ENCODE measurements at places on chromosomes 16 and 17.

DNA sequence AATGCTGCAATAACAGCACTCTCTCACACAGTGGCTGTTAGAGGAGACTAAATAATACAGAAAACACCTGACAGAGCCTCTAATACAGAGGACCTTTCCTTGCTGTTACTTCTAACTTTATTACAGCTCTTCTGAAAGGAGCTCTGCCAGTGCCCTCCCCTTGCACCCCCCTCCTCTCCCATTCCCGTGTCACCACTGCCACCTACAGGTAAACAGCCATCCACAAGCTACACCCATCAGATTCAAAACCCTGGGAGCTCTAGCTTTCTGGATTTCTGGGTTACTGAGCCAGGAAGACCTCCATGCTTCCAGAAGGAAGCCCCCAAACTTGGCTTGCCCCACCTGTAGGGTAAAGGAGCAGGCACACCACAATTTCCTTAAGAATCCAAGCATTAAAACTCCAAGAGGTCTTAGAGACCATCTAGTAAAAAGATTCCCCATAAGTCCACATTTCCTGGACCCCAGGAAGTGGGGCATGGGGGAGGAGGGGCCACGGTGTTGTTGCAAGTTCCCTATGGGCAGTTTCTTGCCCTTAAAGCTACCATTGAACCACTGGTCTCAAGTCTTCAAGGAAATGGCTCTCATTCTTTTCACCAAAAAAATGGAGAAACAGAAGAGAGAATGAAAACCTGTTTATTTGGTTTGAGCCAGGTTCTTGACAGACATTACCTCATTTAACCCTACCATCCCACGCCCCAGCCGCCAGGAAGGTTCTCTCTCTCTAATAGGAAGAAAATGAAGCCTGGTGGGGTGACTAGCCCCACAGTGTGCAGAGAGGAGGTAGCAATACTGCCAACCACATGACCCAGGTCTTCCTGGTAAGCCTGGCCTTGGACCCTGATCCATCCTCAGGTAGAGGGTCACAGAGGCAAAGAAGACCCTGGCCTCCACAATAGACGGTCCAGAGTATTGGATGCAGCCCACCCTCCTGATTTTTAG, 52.8 kb downstream of the TOM1L2 start:
- peak; percentile 84 for DNase-seq

DNA sequence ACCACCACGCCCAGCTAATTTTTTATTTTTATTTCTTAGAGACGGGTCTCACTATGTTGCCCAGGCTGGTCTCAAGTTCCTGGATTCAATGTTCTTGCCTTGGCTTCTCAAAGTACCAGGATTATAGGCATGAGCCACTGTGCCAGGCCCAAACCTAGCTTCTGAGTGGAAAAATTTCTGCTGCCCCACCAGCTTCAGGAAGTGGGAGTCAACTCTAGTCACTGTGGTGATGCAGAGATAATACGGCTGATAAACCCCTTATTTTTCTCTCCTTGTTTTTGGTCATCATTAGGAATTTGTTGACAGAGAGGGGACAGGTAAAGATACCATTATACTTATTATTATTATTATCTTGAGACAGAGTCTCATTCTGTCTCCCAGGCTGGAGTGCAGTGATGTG, 27.8 kb upstream of the PHOSPHO1 start:
- no peak for DNase-seq

DNA sequence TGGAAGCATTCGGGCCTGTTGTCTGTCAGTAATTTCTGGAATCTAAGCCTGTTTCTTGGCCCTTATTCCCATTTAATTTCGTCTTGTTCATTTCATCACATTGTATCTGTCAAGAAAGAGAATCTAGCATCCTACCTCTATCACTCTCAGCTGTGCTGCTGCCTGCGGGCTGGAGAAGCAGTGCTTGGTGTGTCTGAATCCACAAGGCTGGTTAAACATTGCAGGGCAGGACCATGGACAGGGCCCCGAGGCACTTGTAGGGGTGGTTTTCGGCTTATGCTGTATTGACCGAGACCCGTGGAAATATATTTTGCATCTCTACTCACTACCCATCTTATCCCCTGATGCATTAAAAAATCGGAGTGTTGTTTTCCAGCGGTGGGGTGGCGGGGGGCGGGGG, 3.1 kb downstream of the RAB11FIP4 start:
- peak; percentile 84 for DNase-seq

DNA sequence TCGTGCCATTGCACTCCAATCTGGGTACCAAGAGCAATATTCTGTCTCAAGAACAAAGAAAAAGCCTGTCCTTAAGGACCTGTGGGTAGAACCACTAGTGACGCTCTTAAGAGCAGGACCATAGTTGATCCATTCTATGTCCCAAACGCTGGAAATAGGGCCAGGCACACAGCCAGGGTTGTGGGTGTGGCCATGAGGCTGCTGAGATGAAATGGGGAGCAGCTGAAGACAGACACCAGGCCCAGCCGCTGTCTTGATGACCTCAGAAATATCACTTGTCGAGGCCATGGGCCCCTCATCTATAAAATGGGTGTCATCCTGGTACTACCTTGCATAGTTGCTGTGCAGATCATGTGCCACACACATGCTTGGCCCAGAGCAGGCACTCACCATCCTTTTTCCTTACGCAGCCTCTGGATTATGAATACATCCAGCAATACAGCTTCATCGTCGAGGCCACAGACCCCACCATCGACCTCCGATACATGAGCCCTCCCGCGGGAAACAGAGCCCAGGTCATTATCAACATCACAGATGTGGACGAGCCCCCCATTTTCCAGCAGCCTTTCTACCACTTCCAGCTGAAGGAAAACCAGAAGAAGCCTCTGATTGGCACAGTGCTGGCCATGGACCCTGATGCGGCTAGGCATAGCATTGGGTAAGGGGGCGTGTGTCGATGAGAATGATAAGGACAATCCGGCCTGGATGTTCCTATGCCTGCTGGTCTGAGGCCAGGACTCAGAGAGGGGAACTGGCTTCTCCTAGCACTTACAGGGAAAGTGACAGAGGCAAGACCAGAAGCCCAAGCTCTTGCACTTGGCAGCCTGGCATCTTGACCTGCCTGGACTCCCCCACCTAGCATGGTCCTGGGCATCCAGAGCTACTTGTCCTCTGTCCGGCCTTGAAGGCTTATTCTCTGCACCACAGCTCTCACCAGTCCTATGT, 25.5 kb downstream of the CDH5 start:
- no peak for DNase-seq

GRCh38 chr17:20565711-20566110, 13.8 kb upstream of the CDRT15L2 start:
- no peak for DNase-seq

GRCh38 chr16:57536306-57537193, at the start of gene CCDC102A:
TSS of gene CCDC102A (minus strand) at chr16:57536571. CDS start at chr16:57529177, 7,394 bp downstream.
- peak; percentile 84 for DNase-seq

- no peak for DNase-seq
Observed at GRCh38 chr16:27642756-27643155, 92.8 kb downstream of the KATNIP start.

GRCh38 chr16:49649013-49649765, 206.7 kb downstream of the ZNF423 start:
- DNase-seq = no peak

DNA sequence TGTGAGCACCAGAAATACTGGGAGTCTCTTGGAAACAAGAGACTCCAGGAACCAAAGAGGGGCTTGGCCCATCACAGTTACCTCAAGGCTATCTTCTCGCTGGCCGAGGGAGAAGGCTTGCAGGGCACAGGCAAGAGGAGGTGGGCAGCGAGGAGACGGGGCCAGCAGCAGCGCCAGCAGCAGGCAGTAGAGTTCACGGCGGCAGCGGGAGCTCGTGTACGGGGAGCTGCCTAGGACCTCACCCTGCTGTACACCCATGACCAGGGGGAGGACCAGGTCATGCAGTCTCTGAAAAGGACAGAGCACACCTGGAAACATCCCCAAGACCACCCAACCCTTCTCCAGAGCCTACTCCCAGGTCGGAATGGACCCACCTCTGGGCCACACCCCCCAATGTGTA, 30.8 kb downstream of the PELP1 start:
- no peak for DNase-seq

DNA sequence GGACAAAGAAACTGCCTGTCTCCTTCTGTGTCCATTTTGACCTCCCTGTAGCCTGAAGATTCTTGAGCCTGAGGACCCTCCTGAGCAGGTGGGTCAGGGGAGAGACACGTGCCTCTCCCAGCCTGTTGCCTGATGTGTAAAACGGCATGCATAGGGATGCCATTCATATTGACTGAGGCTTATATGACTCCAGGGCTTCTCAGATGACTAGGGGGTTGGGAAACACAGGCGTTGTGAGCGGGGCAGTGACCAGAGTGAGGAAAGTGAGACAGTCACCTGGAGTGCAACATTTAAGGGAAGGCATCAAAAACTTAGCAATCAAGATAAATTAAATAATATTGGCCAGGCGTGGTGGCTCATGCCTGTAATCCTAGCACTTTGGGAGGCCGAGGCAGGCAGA, 5.1 kb upstream of the SLC16A5 start:
- no peak for DNase-seq

DNA sequence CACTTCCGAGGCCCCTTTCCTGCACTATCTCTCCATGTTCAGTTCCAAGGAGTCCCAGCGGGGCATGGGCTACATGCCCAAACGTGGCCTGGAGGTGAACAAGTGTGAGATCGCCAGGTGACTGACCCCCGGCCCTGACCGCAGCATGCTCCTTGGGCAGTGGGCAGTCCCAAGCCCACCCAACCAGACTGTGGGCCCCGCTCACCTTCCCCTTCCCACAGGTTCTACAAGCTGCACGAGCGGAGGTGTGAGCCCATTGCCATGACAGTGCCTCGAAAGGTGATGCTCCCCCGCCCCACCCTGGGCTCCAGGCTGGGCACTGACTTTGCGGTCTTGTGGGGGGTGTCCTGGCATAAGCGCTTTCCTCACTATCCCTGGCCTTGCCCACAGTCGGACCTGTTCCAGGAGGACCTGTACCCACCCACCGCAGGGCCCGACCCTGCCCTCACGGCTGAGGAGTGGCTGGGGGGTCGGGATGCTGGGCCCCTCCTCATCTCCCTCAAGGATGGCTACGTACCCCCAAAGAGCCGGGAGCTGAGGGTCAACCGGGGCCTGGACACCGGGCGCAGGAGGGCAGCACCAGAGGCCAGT, 4.7 kb downstream of the CORO1A start:
- no peak for DNase-seq

- peak; percentile 68 for DNase-seq
Observed at GRCh38 chr17:56142325-56142724, 10.9 kb upstream of the ANKFN1 start.

DNA sequence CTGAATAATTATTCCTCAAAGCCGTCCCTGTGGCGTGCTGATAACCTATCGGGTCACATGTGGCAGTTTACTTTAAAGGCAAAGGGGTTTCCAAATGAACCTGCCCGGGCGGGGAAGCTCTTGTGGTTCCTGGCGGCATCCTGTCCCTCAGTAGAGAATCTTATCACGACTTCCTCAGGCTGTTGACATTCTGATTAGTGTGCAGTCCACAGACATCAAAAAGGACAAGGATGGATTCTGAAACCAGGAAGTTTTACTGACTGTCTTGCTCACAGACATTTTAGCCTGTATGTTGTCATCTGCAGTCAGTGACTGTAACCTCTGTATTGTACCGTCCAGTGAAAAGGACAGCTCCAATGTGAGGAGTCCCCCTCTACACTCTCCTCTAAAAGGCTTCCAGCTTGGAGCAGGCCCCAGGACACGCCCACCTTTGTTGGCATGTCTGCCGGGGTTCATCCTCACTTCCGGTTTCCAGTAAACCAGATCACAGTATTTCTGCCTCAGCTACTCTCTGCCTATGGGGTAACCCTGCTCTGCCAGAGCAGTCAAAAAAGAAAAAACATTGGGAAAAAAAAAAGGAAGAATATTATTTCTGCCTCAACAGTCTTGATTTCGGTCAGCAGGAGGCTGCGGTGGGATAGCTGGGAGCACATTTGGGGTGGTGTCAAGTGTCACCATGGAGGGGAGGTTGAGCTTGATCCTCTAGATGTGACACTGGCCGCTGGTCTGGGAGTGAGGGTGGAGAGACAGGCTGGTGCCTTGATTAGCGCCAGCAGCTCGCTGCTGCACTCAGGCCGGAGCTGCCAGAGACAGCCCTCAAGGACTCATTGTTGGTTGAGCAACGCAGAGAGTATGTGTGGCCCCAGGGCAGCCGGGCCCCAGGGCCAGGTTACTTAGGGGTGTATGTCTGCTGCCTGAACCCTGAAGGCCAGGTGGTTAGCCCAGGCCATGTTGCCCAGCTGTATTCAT, 89.0 kb upstream of the DNAH17 start:
- DNase-seq = peak; percentile 71

DNA sequence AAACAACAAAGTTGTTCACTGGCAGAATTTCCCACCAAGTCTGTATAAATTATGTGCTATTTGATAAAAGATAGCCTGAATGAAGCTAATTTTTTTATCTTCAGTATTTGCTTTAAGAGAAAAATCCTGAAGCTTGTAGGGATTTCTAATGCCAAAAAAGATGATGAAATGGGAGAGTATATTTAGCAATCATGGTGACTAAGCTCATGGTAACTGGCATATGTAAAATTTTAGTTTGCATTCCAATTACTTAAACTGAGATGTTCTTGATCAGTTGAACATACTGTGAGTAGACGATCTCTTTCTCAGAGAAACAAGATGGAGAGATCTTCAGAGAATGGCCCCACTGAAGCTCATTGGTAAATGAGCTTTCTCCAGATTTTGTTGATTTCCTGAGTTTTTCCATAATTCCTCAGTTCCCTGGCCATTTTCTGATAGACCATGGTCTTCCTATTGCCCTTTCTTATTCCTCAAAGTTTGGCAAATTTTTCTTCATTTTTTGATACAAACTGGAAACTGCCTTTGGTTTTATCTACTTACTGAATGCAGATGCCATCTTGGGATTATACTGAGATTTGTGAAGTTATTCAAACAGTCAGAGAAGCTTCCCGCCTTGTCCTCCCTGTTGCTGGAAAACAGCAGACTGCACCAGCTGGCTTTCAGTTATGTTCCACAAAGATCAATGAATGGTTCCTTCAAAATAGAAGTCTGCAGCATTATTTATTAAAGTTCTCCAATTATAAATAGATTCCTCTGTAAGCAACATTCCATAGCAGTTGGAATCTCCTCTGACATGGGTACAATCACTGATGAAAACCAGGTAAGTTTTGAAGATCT, 68.3 kb upstream of the ALOX12 start:
- DNase-seq = peak; percentile 62

DNA sequence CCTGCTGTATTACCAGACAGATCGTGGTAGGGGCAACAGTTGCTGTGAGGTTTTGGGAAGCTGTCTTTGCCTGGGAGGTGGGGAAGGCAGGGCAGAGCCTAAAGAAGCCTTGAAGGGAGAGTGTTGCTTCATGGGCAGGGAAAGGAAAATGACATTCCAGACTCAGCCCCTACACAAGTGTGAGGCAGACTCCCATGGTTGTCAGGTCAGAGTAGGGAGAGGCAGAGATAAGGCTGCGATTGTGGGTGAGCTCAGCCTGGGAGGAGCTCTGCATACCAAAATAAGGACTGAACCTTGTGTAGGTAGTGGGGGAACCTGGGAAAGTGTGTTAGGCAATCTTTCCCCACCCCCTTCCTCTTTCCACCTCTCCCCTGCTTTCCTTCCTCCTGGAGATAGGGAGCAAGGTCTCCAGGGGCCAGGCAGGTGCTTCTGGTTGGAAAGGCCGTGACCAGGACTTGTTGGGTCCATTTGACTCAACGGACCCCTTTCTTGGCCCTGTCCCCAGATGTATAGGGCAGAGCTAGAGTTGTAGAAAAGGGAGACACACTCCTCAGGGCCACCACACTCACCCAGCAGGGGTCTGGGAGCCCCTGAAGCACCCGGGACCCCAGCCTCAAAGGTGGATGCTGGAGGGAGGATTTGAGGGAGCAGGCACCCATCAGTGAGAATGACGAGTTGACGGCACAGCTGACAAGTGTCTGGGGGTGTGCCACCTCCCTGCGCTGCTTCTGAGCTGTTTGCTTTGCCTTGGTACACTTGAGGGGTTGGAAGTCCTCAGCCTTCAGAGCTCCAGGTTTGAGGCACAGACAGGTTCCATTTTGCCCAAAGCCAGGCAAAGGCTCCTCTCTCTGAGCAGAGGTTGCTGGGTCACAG, 18.5 kb upstream of the TOB1 start:
- DNase-seq = no peak
